B cell (primary cell): ENCODE measurements at places on chromosomes 13 and 19.

DNA sequence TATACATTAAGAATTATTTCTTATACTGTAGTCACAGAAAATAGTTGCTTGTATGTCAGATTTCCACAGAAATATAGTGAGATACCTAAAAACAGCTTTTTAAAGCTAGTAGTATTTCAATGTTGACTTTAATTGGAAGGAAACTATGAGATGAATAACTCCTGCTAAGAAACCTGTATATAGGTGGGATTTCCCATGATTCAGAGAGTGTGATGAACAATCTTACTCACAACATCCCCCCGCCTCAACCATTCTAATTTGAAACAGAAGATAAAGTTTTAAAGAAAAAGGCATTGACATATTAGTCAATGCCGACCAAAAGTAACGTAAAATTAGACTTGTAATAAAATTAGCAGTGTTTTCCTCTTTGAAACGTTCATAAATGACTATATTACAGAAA is 1.4 kb upstream of the MIR17HG start:
- no peak for DNase-seq

DNA sequence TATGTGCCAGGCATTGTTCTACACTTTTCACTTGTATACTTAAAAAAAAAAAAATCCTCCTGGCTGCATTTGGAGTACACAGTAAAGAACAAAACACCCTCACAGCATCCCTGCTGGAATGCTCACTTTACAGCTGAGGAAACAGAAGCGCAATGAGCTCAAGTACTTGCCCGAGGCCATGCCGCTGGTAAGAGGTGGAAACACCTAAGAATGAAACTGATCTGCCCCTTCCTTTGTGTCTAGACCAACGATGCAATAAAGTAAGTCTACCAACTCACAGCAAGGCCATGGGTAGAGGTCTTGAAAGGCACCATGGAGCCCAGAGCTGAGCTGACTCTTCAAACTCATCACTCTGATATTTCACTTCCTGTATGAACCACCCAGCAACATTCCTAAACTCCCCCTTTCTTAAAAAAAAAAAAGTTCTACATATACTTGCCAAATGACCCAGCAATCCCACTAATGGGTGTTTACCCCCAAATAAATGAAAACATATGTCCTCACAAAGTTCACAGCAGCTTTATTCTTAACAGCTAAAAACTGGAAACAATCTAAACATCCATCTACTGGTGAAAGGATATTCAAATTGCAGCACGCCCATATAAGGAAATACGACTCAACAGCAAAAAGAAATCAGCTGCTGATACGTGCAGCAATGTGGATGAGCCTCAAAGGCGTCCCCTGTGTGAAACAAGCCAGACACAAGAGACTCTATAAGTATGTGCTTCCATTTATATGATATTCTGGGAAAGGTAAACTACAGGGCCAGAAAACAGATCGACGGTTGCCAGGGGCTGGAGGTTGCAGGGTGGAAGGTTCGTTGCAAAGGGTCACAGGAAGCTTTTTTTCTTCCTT is 236.6 kb upstream of the MAB21L1 start:
- no peak for DNase-seq

GRCh38 chr19:35671818-35672217 is 5.5 kb downstream of the UPK1A start:
- no peak for DNase-seq

DNA sequence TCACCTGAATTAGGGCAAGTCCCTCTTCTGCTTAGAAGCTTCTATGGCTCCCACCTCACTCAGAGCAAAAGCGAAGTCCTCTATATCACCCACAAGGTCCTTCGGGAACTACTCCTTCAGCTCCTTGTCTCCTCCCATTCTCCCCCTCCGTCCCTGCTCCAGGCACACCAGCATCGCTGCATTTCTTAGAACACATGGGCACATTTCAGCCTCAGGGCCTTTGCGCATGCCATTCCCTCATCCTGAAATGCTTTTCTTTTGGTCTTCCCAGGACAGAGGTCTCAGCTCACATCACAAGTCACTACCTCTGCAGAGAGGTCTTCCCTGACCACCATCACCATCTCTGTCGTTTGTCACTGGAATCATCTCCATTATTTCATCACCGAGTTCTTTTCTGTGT is 4.0 kb downstream of the S1PR5 start:
- no peak for DNase-seq

DNA sequence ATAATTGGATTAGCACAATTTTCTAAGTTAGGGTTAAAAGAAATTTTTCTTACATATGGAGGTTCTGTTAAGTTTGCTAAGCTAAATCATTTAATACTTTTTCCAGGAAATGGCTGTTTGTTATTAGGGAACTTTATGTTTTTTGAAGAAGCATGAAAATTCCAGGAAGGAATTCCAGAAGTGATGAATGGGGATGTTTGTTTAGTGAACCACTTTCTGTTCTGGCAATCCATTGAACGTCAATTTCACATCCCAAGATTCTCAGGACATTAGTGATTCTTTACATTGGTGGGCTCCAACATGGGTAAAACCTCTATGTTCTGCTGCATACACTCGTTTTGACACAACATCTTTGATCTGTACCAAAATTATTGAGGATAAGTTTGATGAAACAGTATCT is 534.4 kb downstream of the IRS2 start:
- no peak for DNase-seq

DNA sequence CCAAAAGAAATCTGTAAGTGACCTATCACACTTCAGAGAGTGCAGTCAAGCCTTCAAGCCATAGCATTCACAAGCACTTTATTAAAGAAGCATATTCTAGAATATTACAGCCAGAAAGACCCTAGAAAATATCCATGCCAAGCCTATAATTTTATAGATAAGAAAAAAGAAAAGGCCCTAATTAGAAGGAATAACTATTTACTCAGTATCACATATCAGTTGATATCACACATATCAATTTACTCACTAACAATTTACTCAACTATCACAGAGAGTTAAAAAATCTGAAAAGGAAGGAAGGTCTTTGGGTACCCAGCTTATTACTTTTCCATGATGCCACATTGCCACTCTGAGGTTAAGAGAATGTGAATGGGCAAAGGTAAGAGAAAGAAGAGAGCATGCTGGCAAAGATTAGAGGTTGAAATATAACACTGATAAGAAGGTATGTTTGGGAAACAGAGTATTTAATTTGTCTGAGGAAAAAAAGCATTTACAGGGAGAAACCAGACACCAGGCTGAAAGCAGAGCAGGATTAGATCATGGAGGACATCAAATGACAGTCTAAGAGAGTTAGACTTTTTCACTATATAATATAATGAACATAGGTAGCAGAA is 186.2 kb downstream of the VWA8 start:
- DNase-seq, result no peak

DNA sequence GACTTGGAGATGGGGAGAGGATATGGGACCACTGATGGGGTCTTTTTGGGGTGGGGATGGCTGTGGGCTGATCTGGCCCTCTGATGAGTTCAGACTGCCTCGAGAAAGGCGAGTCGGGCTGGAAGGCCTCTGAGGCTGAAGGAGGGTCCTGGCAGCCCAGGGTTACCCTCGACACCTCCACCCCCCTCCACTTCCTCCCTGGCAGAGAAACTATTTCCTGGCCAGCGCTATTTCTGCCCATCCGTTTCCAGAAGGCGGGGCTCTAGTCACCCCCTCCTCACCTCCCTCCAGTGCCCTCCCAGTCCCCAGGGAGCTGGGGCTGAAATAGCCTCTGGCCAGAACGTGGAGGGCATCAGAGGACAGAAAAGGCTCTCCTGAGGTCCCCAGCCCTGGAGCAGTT is 9.7 kb downstream of the EXOC3L2 start:
- DNase-seq, result no peak

GRCh38 chr19:21693399-21693798 is 74.0 kb downstream of the ZNF100 start:
- DNase-seq, result no peak

- peak; percentile 77 for DNase-seq
Observed at GRCh38 chr19:50434525-50434924, 1.8 kb downstream of the MYBPC2 start.

DNA sequence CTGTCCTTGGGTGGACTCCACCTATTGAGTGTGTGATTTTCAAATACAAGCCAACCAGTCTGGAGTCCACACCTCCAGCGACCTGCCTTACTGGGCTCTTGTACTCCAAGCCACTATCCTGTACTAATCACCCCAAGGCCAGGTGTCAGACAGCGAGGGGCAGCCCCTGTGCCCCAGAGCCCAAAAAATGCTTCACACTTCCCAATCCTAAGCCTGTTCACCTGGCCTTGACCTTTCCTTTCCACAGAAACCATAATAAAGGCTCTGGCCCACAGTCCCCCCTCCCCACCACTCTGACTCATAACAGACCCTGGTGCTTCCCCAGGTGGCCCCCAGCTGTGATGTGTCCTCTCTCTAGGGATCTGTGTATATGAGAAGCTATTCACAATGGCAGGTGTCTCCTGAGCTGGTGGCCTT is 3.9 kb downstream of the CD209 start:
- DNase-seq, result peak; percentile 43

- DNase-seq, result peak; percentile 94
Observed at GRCh38 chr19:50427997-50428425, 4.7 kb upstream of the MYBPC2 start.

- no peak for DNase-seq
Observed at GRCh38 chr13:87129602-87130300, 541.4 kb upstream of the SLITRK5 start.

DNA sequence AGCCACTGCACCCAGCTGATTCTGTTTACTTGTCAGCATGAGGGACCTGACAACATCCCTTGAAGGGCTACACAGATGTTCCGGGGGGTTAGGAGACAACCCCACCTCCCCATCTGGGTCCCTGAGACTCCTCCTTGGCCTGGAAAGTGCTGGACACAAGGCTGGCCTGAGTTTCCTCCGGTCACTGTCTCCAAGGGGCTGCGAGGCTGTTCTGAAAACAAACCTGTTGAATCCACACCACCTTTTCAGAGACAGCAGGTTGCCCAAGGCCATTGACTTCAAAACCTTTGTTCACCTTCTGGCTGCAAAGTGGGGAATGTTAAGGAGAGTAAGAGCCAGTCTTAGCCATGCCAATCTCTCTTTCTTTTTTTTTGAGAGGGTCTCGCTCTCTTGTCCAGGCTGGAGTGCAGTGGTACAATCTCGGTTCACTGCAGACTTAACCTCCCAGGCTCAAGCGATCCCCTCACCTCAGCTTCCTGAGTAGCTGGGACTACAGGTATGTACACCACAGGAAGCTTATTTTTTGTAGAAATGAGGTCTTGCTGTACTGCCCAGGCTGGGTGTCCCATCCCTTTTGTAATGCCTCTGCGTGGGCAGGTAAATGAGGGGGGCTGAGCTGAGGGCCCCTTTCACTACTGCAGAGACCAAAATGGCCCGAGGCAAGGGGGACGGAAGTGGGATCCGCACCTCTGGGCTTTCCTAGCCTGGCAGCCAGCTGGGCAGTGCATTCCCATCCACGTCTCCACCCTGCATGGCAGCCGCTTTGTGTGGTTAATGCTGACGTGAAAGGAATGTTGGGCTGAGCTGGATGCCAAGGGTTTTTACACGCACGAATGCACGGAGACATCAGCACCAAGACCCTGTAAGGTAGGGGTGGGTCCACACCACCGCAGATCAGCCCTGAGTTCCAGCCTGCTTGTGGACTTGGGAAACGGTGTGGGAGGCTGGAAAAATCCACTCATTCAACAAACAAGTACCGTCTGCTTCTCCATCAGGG is 1.9 kb upstream of the ZNF628 start:
- no peak for DNase-seq

DNA sequence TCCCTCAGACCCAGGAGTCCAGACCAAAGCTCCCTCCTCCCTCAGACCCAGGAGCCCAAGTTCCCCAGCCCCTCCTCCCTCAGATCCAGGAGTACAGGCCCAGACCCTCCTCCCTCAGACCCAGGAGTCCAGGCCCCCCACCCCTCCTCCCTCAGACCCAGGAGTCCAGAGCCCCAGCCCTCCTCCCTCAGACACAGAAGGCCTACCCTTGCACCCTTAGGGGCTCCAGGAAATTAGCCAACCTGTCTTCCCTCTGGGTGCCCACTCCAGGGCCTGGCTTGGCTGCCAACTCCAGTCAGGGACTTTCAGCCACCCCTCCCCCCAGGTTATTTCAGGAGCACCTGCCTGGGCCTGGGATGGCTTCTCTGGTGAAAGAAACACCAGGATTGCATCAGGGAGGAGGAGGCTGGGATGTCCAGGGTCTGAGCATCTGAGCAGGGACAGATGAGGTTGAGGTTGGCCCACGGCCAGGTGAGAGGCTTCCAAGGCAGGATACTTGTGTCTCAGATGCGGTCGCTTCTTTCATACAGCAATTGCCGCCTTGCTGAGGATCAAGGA is at the start of gene FGF21:
FGF21 (plus strand) TSS at position 441 of the 558 bp plus-strand sequence. CDS start 713 bp downstream, outside the sequence.
- DNase-seq, result no peak

DNA sequence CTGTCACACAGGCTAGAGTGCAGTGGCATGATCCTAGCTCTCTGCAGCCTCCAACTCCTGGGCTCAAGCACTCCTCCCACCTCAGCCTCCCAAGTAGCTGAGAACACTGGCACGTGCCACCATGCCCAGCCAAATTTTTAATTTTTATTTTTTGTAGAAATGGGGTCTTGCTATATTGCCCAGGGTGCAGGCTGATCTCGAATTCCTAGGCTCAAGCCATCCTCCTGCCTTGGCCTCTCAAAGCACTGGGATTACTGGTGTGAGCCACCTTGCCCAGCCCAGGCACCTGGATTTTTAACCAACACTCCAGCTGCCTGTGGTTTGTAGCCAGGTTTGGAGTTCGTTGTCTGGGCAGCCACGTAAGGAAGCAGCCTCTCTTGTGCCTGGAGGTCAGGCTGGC is 9.3 kb upstream of the PEPD start:
- DNase-seq, result no peak

DNA sequence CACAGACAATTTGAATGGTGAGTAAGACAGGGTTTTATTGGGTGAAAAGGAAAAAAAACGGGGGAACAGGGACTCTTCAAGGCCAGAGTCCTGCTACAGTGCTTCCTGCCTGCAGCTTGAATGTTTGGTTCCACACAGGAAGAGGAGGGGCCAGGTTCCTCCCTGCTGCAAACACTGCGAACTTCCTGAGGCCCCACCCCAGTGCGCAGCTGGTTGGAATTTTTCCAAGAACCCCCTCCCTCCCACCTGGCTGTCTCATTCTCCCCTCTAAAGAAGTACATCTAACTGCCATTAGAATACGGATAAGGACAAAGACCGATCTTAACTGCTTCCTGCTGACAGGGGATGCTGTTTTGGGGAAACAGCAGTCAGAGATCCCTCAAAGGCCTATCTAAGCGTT is 184.9 kb downstream of the GGACT start:
- DNase-seq, result no peak

DNA sequence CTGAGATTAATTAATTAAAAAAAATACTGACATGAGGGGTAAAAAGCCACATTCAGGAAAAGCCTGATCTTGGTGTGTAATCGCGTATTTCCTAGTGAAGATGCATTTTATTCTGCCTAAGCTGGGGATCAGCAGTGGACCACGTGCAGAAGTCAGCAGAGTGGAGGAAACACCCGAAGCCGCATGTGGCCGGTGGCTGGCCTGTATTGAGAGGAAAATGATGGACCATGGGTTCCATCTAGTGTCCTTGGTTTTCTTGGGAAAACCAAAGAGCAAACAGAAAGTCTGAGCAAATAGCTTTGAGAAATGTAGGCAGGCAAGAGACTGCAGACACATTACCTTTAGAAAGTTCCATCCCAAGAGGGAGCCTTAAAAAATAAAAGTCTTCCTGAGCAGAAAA is 23.7 kb upstream of the SHISA2 start:
- DNase-seq, result no peak
